ENCODE measurements at places on chromosomes 13 and 19.

- DNase-seq, result no peak
These were observed at the start of gene CBARP for GRCh38 chr19:1237754-1238368. Gene CBARP, minus strand, starts transcription at chr19:1238005. Its CDS starts 1,905 bp downstream, at chr19:1236100.

- DNase-seq, result no peak
These were observed 1.1 kb upstream of the ATP11A start for GRCh38 chr13:112688560-112689302.

DNA sequence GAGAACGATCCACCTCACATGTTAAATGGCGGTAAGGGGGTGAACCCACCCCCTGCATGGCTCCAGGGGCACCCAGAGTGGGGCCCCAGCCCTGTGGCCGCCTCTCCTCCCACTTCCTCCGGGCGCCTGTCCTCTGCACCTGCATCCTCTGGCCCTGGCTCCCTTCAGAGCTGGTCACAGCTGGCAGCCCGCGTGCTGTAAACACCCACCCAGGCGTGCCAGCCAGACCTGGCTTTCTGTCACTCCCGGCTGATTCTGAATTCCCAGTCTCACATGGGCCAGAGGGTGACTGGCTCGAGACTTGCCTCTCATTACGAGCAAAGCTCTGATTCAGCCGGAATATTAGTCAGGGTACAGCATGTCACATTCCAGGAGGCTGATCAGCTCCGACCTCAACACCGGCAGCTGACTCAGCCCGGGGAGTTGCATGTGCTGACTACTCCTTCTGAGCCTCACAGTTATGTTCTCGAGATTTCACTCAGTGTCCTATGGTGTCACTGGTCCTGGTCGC, 75.1 kb downstream of the GNG7 start:
- DNase-seq, result peak; percentile 23

GRCh38 chr13:112615391-112615790, 27.4 kb upstream of the TUBGCP3 start:
- DNase-seq, result no peak

DNA sequence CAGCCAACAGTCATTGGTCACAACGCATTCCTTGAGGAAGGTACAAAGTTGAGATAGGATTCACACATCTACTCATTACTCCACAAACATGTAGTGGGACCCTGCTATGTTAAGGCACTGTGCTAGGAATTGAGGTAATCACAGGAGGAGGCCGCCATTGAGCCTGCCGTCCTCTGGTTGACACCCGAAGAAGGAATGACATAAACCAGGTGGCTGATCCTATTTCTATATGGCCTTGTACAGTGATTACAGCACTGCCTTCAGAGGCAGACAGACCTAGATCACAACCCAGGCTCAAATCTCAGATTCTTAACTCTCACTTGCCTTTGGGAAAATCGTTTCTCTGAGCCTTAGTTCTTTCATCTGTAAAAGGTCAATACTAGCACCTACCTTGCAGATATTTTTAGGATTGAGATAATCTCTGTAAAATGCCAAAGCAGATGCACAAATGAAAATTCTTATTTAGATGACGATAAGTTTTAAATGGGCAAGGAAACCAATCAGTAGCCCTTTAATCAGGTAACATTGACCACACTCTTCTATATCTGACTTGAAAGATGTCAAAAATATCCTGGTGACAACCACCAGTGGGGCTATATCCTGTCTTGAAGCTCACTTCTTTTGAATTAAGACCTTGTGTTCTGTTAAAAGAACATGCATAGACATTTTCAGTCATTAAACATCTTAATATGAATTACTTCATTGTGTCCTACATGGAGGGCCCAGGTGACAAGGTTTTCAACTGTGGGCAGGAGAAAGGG, 251.6 kb downstream of the KCTD12 start:
- DNase-seq, result no peak

GRCh38 chr13:83667606-83668005, 214.7 kb downstream of the SLITRK1 start:
- DNase-seq, result no peak

- DNase-seq, result no peak
These were observed 222.0 kb downstream of the B3GLCT start for GRCh38 chr13:31421756-31422155.

DNA sequence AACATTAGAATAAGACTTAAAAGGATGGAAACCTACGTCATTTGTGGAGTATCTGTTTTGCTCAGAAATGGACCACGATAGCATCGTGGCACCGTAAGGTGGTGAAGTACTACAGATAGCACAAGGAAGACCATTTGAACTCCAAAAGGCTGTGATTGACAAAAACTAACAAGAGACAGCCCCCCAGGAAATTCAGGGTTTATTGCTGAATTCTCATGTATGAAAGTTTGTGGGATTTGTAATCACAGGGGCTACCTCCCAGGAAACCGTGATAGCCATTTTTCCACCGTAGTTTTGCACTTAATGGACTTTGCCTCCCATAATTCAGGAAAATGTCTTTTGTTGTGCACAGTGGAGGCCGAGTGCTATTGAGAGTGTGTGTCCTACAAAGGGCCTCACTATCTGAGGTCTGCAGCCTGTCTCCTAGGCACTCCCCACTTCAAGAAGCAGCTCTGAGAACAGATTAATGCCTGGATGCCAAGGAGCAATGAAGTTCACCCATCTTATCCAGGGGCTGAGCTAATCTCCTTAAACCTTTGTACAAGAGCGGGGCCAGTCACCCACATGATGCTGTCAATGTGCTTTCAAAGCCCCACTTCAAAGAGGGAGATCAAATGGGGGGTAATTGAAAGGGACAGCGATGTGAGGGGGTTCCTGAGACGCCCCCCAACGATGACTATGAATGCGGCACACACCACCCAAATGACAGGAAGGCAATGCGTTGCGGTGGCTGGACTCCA, 182.6 kb downstream of the COL4A1 start:
- no peak for DNase-seq

DNA sequence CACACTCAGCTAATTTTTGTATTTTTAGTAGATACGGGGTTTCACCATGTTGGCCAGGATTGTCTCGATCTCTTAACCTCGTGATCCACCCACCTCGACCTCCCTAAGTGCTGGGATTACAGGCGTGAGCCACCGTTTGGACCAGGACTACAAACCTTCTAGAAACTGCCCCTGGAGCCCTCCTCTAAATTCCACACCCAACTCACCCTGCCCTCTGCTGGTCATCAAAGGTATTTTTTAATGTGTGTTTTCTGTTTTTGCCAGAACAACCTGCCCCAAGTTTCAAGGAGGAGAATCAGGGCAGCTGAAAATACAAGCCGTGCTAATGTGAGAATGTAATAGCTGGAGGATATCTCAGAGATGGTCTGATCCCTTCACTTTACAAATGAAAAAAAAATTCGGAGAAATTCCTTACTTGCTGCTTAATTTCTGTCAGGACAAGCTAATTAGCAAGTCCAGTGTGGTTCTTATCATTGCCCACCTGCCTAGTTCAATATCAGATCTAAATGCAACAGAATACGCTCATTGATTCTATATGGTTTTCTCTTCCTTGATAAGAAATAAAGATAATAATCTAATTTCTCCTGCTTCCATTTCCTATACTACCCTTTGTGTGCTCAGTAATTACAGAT, 4.1 kb downstream of the ATP8A2 start:
- DNase-seq, result peak; percentile 21

- DNase-seq, result no peak
These were observed 422.9 kb upstream of the PCDH20 start for GRCh38 chr13:61838568-61838967.

DNA sequence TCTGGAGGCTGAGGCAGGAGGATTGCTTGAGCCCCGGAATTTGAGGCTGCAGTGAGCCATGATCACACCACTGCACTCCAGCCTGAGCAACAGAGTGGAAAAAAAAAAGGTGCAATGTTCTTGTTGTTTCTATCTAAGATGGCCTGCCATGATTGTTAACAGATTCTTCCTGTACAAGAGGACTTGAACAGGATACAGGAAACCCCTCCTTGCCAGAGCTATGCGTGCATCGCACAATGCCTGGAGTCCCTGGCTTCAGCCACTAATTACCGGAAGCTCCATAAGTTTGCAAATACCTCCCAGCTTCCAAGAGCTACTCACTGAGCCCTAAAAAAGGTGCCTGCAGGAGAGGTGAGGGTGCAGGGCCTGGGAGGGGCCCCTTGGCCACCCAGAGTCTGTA, 13.1 kb upstream of the HIF3A start:
- DNase-seq, result no peak

- DNase-seq, result no peak
These were observed 210.0 kb downstream of the IRS2 start for GRCh38 chr13:109576331-109576813.

DNA sequence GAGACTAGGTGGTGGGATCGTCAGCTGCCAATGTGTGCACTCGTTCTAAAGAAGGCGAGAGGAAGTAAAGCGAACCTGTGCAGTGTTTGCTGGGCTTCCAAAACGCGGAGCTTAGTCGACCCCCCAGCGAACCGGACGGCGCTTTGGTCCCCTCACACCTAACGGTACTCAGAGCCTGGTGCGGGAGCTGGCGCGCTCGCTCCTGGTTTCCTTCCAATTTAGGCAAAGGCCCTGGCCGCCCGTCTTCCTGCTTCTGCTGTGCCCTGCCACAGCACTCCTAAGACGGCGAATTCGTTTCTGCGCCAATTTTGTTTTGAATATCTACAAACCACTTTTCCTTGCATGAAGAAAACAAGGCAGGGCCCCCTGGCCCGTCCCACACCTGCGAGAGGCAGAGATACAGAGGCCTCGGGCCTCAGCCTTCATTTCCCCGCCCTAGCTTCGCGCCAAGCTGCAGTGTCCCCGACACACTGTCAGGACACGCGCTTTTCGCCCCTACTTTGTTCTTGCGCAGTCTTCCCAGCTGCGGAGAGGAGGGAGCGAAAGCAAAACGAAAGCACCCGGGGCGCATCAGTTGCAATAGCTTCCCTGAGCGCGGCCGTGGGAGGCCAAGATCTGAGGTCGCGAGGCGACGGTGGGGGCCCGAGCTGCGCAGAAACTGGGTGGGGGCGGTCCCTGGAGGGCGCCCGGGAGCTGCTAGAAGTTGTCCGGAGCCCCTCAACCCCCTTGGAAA, 111.9 kb downstream of the KCNRG start:
- no peak for DNase-seq

DNA sequence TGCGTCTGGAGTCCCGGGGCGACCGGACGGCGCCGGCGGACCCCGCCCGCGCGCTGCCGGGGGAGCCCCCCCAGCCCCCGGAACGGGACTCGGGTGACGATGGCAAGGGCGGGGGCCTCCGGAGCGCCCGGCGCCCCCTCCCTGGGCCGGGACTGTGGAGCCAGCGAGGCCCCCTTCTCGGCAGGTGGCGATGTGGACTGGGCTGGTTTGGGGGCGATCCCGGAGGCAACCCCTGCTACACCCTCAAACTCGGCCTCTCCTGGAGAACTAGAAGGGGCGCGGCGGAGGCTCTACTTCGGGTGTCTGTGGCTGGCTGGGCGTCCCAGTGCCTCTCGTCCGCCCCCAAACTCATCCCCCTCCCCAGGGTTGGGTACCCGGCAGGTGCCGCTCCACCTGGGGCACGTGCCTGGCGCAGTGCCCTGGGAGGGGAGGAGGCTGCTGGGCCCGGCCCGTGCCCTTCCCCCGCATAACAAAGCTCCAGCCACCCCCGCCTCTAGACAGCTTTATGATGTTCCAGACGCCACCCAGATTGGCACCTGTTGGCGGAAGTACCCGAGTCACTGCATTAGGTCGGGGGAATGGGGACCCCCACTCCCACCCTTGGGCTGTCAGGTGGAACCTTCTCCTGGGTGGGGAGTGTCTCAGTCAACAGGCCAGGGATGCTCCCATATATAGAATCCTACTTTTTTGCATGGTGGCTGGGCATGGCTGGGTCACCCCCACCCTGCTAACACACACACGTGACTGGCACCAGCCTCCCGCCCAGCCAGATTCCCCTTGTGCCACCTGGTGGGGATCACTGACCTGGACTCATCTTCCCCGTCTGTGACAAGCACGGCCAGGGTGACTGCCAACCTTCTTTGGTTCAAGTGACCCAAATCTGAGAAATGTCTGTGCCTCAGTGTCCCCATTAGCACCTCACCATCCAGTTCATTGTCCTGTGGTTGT, 722 bp downstream of the PKN1 start:
- DNase-seq, result peak; percentile 39

DNA sequence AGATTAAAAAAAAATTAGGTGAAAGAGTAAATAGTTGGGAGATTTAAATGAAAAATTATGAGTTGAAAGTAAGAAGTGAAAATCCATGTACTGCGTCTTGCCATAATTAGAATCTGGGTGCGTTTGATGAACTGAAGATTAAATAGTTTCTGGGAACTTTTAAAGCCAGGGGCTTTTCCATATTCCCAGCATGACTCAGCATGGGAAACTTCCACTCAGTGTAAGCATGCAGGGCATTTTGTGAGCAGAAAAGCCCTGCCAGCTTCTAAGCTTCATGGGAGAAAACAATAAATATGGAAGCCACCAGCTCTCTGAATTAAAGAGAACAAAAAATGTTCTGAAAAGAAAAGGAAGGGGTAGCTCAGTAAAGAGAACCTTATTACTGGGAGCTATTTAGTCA, 62.0 kb upstream of the EDNRB start:
- DNase-seq, result no peak

DNA sequence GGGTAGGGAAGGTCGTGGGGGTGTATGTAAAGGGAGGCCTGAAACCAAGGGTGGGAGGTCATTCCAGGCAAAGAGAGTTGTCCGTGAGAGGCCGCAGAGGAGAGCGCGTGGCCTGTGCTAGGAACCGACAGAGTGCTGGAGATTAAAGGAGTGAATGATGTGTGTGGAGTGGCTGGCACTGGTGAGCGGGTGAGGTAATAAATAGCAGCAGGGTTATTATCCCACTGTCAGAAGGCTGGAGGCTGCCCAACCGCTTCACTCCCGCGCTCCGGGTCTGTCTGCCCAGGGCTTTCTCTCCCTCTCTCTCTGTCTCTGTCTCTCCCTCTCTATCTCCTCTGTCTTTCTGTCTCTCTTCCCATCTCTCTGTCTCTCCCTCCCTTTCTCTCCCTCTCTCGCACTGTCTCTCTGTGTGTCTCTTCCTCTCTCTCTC, 17.4 kb downstream of the ZNF579 start:
- DNase-seq, result peak; percentile 35

DNA sequence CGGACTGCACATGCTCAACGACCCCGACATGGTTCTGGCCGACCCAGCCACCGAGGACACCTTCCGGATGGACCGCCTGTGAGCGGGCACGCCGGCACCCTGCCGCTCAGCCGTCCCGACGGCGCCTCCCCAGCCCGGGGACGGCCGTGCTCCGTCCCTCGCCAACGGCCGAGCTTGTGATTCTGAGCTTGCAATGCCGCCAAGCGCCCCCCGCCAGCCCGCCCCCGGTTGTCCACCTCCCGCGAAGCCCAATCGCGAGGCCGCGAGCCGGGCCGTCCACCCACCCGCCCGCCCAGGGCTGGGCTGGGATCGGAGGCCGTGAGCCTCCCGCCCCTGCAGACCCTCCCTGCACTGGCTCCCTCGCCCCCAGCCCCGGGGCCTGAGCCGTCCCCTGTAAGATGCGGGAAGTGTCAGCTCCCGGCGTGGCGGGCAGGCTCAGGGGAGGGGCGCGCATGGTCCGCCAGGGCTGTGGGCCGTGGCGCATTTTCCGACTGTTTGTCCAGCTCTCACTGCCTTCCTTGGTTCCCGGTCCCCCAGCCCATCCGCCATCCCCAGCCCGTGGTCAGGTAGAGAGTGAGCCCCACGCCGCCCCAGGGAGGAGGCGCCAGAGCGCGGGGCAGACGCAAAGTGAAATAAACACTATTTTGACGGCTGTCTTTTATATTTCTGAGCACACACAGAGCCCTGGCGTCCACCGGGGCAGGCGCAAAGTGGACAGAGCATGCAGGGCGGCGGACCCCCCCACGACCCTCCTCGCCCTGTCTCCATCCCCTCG, 13.6 kb downstream of the COMP start:
- DNase-seq, result no peak
